ENCODE measurements at places on chromosomes 4 and X.

GRCh38 chrX:41108463-41109205 lies 23.4 kb downstream of the USP9X start:
- no peak for DNase-seq

GRCh38 chrX:17456526-17456925 lies 81.5 kb downstream of the NHS start:
- DNase-seq: no peak

DNA sequence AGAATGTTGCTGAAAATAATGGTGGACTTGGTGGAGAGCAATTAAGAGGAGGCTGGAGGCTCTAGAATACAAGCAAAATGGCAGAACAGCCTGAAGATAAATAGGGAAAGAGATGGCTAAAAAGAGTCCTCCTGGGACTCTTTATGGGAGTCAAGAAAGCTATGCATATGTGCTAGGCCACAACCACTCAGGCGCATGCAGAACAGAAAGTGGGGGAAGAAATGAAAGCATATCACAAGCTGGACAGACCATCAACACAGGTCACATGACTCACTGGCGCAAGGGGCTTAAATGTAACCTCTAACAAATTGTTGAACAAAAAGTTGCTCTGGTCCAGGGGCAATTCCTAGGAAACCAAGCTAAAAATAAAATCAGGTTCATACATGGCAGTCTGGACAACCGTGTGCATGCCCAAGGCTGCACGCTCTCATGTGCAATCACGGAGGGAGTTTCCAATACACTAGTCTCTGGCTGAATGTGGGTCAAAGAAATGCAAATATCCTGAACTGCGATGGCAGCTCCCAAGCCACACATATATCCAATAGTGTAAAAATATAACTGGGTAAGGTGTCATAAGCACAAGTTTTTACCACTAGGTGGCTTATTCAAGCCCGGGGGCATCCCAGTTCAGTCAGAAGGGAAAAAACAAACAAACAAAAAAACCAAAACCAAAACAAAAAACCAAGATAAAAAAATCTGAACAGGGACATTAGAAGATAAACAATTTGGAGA lies 45.4 kb downstream of the ZNF711 start:
- no peak for DNase-seq

DNA sequence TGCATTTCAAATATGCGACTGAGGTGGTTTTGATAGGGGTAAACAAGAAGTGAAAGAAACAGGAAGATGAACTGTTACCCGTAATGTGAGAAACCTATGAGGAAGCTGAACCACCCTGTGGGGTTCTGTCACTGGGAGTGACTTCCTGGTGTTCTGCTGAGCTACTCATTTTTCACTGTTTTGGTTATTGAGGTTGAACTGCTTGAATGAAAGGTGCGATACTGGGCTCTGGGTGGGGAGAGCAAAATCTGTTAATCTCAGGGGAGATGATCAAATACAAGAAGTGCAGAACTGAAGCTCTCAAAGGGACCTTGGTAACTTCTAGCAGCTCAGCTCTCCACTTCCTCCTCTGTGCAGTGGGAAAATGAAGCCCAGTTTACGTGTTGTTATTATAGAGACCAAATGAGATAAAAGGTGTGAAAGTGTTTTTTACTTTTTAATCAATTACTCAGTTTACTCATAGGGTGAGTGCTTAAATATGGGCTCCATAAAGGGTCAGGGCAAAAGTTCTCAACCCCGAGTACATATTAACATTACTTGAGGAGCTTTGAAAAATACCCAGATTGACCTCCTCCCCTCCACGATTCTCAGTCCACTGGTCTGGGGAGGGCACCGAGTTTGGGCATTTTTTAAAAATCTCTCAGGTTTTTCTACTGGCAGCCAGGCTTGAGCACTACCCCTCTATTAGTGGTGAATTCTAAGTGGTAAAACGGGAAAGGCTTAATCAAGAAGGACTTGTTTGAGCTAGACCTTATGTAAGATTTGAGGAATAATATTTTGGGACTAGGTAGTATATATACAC lies 66.7 kb downstream of the COQ2 start:
- no peak for DNase-seq

DNA sequence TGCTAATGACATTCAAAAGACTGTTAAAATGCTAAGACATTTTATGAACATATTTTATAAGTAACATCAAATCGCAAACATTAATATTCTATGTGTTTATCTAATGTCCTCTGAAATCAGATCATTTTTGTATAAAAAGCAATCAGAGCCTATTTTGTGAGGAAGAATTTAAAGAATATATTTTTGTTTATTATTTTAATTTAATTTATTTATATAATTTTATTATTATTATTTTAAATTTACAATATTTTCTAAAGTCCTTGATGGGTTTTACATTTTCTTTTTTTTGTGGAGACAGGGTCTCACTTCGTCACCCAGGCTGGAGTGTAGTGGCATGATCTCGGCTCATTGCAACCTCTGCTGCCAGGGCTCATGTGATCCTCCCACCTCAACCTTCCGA lies 262.8 kb downstream of the EPHA5 start:
- no peak for DNase-seq

GRCh38 chrX:35919536-35920309 lies at the start of gene CFAP47:
Gene CFAP47 (plus strand): TSS chrX:35919734. CDS start chrX:35919800, 66 bp downstream.
- DNase-seq: no peak

- no peak for DNase-seq
Observed at GRCh38 chrX:6941041-6941440, 206.5 kb upstream of the STS start.

- DNase-seq: no peak
Observed at GRCh38 chr4:124902001-124902515, 189.5 kb upstream of the ANKRD50 start.

DNA sequence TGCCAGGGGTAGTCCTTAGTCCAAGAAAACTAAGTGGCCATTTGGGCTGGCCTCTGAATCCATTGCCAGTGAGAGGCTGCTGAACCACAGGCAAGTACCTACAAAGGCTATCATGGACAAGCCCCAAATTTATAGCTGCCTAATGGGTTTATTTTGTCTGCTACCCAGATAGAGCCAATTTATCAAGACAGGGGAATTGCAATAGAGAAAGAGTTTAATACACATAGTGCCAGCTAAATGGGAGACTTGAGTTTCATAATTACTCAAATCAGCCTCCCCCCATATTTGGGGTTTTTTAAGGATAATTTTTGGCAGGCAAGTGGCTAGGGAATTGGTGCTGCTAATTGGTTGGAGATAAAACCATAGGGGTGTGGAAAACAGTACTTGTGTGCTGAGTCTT lies 73.1 kb upstream of the BMP2K start:
- DNase-seq: no peak

DNA sequence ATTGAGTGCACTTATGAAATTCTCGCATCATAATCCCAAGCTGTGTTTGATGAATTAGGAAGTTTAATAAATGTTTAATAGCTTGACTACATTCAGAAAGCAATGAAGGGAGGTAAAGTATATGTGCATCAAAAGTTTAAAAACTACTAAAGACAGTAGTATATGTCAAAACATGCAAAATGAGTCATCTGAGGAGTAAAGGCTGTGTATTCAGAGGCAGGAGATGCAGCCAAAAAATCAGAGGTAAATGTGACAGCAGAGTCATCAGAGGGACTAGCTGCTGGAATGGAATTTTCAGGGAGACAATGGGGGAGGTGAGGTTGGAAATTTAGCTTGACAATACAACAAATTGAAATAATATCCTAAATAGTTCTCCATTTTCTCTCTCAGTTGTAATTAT lies 127.0 kb upstream of the FUNDC1 start:
- no peak for DNase-seq

DNA sequence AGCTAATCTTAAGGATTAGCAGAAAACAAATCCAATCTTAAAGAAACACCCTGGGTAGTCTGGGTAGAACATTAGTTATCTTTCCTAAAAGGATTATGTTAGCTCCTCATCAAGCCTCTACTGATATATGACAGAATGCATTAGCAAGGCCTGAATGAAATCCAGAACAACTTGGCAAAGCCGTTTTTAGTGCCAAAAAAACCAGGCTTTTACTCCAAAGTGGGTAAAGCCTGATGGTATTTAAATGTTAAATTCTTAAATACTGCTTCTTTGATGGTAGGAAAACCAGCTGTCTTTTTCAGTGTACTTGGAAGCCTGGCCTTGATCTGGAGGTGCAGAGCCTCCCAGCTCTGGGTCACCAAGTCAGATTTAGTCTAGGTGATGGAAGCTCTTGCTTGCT lies 120.4 kb downstream of the GATB start:
- no peak for DNase-seq

DNA sequence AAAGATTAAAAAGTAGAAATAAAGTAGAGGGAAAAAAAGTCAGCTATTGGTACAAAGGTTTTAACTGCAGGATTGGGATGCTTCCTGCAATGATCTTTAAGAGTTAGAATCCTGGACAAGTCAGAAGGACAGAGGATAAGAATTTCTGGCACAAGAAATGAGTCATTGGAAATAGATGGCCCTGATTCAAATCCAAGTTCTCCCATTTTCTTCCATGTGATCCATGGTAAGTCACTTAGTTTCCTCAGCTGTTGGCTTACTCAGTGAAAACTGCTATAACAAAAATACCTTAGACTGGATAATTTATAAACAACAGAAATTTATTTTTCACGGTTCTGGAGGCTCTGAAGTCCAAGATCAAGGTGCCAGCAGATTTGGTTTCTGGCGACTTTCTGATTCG lies 13.3 kb upstream of the TBC1D19 start:
- no peak for DNase-seq

DNA sequence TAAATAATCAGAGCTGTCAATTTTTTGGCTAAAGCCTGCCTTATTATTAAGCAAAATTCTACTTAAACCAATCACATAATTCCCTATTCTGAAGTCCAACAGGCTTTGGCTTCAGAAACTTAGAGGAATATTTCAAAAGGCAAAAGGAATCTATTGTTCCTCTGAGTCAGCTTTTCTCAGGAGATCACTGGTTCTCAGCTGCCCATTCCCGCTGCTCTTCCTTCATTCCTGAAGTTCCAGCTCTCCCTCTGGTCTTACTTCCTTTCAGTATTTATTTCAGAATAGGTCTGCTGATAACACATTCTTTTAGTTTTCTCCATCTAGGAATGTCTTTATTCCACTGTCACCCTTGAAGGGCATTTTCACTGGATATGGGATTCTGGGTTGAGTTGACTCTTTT lies 133.7 kb downstream of the SOWAHB start:
- DNase-seq: no peak

DNA sequence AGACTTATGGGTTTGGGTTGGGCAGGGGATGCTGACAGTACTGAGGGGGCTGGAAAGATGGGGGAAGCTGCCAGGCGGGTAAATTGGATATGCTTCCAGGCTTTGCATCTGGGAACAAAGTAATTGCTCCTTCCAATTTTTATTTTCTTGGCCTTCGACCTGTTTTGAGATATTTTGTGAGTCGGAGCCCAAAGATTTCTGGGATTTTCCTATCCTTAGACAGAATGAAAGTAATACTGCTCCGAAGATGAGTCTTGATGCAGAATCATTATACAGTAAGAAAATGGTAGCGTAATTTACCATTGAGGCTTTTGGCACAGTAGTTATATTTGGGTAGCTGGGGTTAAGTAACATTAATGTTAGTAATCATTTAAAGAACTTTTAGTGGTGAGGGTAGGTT lies 1.4 kb downstream of the SMARCA5 start:
- DNase-seq: no peak

DNA sequence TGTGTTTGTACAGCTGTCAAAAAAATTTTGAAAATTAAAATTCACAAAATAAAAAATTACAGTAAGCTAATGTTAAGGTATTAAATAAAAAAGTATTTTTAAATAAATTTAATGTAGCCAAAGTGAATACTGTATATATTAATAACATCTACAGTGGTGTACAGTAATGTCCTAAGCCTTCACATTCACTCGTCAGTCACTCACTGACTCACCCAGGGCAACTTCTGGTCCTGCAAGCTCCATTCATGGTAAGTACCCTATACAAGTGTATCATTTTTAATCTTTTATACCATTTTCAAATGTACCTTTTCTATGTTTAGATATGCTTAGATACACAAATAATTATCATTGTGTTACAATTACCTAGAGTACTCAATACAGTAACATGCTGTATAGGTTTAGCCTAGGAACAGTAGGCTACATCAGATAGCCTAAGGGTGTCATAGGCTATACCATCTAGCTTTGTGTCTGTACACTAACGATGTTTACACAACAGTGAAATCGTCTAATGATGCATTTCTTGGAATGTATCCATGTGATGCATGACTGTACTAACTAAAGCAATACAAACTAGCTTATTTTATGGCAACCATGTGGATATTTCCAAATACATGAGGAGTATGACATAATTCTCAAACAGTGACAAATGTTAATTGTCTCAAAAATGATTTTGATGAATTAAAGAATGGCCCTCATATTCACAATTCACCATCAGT lies 13.7 kb downstream of the DDX60 start:
- no peak for DNase-seq

DNA sequence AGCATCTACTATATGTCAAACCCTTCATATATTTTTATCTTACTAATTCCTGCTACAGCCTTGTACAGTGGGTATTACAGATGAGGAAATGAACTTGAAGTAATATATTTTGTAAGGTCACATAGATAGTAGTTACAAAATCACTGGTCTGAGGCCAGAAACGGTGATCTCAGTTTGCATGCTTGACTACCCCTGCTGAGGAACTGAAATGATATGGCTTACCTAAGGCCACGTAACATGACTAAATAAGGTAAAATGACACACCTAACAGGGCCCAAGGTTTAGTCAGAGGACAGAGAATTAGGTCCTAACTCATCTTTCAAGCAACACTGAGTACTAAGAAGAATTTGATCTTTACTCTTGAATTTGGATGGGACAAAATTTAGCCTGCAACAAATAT lies 1.5 kb upstream of the COMMD8 start:
- DNase-seq: no peak

DNA sequence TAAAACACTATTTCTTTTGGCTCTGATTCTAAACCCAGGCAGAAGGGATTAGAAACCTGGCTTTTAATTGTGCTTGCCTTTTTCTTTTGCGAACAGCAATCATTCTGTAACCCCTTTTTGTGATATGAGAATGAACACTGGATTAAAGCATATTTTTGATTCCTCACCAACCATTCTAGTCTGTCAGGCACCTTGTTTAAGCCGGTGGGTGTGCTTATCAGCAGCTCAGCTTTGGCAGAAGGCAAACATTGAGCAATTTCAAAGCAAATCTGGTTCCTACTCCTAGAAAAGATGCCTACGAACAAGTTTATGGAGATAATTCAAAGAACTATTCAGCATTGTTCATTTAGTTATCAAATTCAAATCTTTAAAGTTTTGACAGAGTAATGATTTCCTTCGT lies 265.1 kb upstream of the FAM241A start:
- DNase-seq: no peak

DNA sequence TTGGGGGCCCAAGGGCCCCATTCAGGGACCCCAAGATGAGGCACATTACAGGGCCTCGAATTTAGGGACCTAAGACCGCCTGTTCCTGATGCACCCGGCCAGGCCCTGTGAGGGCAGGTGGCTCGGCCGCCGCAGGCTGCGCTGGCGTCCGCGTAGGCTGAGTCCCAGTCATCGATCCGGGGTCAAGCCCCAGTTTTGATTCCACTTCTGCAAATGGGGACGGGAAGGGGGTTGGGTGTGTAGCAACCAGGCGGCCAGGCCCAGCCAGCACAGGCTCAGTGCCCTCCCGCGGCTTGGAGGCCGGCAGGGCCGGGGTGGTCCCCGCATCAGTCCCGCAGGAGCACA lies 327 bp downstream of the PNPLA4 start:
- DNase-seq: no peak
